ENCODE measurements at places on chromosomes 5 and 9.

GRCh38 chr5:123186771-123187170 is 97.7 kb downstream of the PRDM6 start:
- no peak for DNase-seq

GRCh38 chr5:35758151-35758724 is 98.5 kb upstream of the IL7R start:
- DNase-seq, result no peak

DNA sequence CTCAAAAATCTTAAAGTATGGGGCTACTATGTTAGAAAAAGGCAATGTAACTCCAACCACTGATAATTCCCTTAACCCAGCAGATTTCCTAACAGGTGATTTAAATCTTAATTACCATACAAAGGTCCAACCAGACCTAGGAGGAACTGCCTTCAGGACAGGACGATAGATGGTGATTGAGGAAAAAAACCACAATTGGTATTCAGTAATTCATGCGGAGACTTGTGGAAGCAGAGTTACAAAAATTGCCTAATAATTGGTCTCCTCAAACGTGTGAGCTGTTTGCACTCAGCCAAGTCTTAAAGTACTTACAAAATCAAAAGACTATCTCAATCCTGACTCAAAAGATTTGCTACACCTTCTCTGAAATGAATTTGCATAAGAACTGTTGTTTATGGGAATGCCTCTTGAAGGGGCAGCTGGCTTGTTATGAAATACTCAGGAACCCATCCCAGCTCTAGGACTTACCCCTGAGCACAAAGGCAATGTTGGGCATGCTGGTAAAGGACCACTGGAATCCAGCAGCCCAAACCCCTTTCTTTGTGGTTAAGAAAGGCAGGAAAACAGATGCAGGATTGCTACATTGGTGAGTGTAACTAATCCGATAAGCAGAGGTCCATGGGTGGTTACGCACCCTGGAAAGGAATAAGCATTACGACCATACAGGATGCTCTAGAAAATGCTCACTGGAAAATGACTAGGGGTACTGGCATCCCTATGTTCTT is 26.7 kb upstream of the EPB41L4A start:
- no peak for DNase-seq

- DNase-seq, result no peak
Measured at GRCh38 chr9:76177931-76178330, 216.3 kb downstream of the RFK start.

DNA sequence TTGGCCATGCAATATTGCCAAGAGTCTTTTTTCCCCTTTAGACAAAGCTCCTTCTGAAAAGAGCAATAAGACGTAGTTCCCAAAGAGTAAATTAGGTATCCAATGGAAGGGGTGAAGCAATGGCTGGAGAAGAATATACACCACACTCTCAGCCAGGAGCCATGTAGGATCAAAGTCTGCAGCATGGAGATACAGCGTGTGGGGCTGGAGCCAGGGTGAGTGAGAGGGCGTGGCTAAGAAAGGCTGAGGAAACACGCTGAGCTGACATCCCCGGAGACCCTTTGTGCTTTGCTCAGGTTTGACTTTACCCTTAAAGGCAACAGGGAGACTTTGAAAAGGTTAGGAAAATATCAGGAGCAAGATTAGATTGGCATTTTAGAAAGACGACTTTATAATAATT is 87.1 kb upstream of the ELL2 start:
- DNase-seq, result no peak

- DNase-seq, result no peak
Measured at GRCh38 chr5:178515776-178516503, 74.3 kb downstream of the COL23A1 start.

- DNase-seq, result no peak
Measured at GRCh38 chr5:90747693-90748092, 189.1 kb downstream of the ADGRV1 start.

DNA sequence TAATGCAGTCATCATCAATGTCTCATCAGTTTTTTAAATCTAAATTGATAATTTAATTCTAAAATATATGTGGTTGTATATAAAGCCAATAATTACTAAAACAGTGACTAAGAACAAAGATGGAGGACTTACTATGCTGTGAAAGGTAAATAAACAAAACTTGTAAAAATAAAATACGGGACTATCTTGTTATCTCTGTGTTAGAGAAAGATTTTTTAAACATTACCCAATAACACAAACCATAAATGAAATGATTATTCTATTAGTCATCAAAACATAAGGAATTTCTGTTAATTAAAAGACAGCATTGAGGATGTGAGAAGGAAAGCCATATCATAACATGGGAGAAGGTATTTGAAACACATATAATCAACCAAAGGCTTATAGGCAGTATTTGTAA is 226.2 kb upstream of the SMC2 start:
- no peak for DNase-seq

- no peak for DNase-seq
Measured at GRCh38 chr9:128293091-128293490, 17.0 kb downstream of the SWI5 start.

DNA sequence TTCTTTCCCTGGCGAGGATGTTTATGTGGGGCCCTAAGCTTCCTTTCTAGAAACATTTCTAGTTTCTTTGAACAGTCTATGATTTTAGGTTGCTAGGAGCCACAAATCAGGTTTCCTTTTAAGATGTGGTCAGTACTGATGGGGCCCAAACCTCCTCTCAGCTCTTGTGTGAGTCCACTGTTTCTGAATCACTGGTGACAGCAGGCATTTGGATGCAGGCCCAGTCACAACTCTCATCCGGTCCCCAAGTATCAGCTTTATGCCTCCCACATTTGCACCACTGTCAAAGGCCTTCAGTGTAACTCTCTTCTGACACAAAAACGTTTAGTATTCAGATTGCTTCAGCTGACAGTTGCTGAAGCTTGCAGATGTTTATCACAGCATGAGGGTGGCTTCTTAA is 7.8 kb downstream of the DMRT2 start:
- no peak for DNase-seq

- no peak for DNase-seq
Measured at GRCh38 chr9:93585695-93586094, 9.3 kb downstream of the PHF2 start.

DNA sequence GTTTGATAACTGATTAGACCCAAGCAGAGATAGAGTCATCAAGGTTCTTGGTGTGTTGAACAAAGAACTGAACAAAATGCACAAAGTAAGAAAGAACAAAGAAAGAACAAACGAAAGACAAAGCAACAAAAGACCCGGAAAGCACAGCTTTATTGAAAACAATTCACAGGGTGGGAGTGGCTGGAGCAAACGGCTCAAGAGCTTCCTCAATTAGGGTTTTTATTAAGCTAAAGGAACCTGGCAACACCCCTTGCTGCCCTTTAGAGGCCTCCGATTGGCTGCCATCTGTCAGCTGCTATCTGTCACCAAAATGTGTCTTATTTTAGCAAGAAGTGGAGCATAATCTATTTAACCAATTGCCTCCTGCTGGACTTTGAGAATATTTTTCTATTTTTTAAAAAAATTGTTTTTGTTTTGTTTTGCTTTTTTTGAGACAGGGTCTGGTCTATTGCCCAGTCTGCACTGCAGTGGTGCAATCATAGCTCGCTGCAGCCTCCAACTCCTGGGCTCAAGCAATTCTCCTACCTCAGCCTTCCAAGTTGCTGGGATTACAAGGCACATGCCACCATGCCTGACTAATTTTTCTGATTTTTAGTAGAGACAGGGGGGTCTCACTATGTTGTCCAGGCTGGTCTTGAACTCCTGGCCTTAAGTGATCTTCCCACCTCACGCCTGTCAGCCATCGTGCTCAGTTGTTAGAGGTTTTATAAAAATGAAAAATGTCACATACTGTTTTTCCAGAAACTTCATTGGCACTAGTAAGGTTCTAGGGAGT is 7.7 kb upstream of the ABO start:
- no peak for DNase-seq

GRCh38 chr9:121700832-121701419 is 49.5 kb downstream of the DAB2IP start:
- DNase-seq, result no peak

GRCh38 chr9:122143876-122144405 is 15.6 kb downstream of the NDUFA8 start:
- no peak for DNase-seq

DNA sequence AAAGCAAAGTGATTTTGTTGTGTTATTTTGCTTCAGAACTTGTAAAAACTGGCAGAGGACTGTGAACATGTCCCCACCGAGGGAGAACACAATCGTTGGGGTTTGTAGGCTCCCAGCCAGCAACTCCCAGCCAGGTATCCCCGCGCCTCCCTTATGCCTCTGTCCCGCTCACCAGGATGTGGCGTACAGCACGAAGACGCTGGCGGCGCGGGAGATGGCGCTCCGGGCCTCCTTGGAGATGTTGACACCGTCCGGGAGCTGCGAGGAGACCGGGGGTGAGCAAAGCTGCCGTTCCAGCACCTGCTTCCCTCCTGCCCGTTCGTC is 630 bp downstream of the POLE3 start:
- no peak for DNase-seq

- DNase-seq, result no peak
Measured at GRCh38 chr9:119768266-119768665, 399.0 kb upstream of the BRINP1 start.

- DNase-seq, result no peak
Measured at GRCh38 chr9:112439825-112440224, 46.8 kb upstream of the KIAA1958 start.

GRCh38 chr5:103456476-103456875 is 106.1 kb downstream of the NUDT12 start:
- DNase-seq, result no peak

DNA sequence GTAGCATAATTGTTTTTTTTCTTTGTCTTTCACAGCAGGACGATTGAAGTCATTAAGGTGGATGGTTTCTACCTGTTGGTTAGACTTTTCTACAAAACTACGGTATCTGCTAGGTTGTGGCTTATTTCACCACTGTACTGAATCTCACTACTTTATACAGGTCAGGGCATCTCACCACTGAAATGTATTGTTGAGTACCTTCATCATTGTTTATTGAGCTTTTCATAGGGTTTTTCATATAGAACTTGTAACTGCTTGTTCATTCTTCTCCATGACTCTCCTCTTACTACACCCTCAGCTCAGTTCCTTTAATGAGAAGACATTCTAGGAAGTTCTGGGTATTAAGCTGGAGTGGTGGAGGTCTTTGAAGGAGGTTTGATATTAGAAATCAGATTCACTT is 75.1 kb downstream of the PAM start:
- DNase-seq, result no peak

DNA sequence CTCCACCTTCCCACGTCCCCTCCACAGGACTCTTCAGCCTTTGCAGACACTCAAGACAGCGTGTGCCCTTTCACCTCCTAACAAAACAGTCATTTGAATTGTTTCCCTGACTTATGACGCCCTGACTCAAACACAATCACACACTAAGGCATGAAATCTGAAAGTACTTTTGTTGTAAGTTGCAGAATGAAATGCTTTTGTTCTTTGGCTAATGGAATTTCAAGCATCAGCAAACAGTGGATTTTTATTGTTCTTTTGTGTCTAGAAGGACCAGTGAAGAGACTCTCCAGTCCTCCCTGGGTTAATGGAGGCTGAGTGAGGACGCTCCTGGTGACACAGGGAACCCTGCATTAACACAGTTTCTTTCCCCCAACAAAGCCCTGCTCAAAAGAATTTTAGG is 380.1 kb downstream of the CTNND2 start:
- DNase-seq, result no peak

GRCh38 chr5:167128581-167128980 is 1162.9 kb upstream of the WWC1 start:
- no peak for DNase-seq

DNA sequence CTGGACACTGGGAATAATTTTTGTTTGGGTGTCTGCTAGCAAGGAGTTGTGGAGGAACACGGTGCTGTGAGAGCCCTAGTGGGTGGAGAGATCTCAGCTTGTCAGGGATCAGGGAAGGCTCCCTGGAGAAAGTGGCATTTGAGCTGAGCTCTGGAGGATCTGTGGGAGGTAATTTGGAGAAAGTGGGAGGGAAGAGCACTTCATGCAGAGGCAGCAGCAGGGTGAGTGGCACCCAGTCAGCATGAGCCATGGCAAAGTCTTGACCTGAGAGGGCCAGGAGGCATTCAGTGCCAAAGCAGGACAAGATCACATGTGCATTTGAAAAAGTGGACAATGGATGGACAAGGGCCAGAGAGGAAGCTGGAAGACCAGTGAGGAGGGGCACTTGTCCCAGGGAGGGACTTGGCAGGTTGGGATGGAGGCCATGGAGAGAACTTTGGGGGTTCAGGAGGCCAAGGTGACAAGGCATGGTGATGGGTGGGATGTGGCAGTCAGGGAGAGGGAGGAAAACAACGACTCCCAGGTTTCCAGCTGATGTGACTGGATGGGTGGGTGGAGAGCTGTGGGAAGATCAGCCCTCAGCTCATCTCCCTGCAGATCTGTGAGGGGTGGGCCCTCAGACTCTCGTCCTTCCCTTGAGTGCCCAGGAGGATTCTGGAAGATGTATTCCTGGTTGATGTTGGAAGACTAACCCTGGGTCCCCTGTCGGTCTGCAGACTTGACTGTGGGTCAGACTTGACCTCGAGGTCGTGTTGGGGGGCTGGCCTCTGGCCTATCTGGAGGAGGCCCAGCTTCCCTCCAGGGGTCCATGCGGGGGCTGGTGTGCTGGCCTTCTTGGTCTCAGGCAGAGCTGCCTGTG is 68.9 kb upstream of the PITX1 start:
- DNase-seq, result no peak

DNA sequence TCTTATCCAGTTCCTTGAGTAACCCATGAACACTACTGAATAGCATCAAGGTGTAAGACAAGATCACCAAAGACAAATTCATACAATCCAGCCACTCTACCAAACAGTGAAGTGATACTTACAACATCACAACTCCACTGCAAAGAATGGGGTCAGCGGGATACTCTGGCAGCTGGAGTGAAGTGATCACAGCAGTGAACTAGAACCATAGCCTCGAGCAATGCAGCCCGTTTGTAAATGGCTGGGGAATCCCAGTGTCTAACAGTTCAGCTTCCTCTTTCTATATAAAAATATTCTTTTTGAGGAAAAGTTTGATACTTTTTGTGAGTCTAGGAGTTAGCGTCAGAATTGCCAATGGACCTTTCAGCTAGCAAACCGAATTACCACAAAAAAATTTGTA is 515.2 kb downstream of the ZNF608 start:
- DNase-seq, result no peak

- no peak for DNase-seq
Measured at GRCh38 chr5:105840800-105841199, 1829.9 kb downstream of the EFNA5 start.

DNA sequence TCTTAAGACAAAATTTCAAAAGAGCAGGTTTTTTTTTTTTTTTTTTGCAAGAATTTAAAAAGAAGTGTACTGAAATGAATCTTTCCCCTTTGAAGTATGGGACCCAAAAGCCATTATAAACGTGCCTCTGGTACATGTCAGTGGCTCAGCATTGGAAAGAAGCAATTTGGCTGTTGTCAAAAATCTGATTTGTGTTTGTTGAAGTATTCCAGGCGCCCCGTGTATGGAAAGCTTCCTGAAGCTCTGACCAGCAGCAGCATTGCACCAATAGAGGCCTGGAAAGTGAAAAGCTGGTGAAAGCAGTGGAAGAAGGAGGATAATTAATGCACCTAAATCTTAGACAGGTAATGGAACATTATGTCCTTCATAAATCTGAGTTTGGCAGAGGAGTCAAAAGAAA is 215.0 kb downstream of the PARP8 start:
- DNase-seq, result no peak

All from NCI-H510A (cell line).